Fibroblast of mammary gland (primary cell): ENCODE measurements at places on chromosomes 1 and 21.

GRCh38 chr1:245242989-245243388, 88.2 kb downstream of the KIF26B start:
- no peak for DNase-seq

DNA sequence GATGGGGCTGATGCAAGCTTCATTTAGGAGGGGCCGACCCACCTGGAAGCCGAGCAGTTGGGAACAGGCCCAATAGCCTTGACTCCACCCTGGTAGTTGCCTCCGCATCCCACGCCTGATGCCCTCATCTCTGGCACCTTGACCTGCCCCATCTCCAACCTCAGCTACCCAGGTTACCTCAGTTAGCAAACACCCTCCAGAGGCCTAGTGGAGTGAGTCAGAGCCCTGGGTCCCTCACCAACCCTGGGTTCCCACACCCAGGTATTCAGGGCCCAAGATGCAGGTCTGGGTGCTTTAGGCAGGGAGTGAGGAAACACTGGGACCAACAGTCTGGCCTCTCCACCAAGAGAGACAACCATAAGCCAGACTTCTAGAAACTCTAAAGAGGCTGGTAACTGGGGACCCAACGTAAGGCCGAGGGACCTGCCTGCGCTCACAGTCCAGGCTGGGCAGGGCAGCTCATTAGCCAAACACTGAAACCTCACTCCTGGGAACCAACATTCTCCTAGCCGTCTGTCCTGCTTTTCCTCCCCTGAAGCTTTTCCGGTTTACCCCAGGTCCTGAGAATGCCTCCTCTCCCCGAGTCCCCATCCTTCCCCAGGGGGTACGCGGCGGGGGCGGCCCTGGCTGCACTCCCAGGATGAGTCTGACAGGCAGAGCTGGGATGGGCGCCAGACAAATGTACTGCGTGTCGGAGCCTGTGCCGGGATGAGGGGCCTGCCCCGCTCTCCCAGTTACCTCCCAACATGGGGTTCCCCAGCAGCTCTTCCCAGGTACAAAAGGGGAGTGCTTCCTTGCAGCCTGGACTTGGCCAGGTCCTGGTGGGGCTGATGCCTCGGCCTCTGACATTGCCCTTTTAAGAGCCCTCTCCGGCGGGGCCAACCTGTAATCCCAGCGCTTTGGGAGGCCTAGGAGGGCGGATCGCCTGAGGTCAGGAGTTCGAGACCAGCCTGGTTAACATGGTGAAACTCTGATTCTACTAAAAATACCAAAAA, 8.9 kb upstream of the CELSR2 start:
- peak; percentile 83 for DNase-seq

- no peak for DNase-seq
Observed at GRCh38 chr1:905811-906599, 17.7 kb upstream of the SAMD11 start.

- no peak for DNase-seq
Observed at GRCh38 chr1:162172311-162173102, 103.0 kb downstream of the NOS1AP start.

DNA sequence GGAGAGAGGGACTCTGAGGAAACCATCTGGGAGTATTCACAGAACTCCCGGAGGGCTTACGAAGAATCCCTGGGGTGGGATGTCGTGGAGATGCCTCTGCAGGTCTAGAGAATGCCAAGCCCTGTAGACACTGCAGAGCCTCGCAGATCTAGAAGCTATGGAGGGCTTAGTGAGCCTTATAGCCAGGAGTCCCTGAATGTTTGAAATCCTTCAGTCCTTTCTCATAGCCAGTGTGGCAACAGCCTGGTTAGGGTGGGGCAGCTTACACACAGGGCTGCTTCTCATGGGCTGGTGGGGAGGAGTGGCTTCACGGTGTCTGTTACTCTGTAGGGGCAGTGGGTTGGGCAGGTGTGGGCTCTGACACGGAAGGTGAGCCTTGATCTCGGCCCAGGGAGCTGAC, 44.2 kb upstream of the KDM4A start:
- no peak for DNase-seq

DNA sequence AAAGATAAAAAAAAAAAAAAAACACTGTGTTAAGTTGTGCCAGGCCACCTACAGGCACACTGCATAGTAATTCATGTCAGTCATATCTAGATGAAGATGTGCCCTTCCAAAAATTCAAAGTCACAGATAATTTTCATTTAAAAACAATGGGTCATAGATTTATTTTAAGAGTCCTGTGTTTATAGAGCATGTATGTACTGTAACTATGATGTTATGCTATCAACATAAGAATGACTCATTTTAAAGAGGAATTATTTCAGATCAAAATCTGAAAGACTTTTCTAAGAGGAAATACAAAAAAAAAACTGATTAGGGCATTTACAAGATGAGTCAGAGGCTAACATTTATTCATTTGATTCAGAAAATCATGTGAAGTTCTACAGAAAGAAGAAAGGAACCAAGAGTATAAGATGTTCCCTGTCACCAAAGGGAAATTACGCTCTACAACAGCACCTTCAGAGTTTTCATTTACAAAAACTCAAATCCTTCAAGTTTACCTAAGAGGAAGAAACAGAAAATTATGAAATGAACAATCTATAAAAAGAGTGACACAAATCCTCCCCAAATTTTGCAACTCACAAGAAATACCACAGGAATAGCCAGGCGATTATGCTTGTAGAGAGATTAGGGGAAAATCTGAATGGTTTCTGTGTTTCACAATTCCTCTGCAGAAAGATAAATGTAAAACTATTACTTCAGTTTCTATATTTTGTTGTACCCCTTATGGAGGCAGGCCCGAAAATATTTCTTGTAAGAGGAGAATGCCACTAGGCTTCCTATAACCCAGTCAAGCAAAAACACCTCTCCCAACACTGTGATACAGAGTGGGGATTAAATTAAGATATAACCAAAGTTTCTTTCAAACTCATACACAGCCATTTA, 13.8 kb downstream of the TP53BP2 start:
- peak; percentile 71 for DNase-seq

DNA sequence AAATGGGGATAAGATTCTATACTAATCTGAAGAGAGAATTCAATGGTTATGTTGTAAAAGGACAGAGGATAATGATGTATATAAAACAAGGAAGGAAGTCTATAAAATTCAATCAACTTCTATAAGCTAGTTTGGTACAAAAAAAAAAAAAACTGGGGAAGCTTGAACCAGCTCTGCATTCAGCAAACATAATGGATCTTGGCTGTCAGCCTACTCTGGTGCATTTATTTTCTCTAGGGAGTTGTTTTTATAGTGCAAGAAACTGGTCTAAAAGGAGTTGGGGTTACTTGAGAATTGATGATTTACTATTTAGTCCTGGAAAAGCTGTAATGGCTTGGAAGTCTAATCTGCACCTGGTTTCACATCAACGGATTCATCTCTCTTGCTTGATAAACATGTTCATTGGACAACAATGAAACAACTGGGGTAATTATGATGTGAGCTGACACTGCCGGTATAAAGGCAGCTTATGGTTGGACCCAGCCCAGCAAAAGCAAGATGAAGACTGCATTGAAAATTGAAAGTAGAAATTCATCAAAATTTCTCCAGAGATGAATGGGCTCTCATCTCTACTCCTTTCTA, 199.4 kb upstream of the NRIP1 start:
- DNase-seq = no peak

DNA sequence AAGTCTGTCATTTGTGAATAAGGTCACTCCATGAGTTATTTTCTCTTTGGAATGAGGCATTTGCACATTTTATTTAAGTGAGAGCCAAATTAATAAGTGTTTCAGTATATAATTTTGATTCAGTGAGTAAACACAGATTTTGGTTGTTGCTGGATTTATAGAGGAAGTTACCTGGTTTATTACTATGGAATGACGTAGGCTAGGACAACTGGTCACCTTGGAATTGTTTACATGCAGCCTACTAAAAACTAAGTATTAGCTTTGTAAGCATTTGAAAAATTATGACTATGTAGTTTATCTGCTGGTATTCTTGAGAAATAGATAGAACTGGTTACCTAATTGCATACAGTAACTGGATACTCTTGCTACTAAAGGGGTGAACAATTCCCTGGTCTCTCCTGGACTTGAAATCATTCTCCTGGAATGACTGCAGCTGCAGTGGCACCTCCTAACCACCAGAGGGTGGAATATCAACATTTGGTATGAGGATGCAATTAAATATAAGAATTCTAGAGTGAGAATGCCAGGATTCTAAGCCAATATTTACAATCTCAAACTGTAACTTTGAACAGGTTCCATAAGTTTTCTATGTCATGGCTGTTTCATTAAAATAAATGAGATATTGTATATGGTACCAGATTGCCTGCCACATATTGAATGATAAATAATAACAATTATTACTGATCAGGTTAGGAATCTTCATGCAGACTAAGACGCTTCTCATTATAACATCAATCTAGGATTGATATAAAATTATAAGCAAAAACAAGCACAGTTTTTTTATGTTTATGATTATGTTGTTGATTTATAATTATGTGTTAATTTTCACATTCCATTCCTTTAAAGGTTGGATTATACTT, 3.5 kb upstream of the KRTAP27-1 start:
- peak; percentile 47 for DNase-seq

GRCh38 chr1:226064816-226065248, 2.3 kb downstream of the H3-3A start:
- DNase-seq = peak; percentile 76

- no peak for DNase-seq
Observed at GRCh38 chr1:22112554-22112953, 30.3 kb downstream of the WNT4 start.

GRCh38 chr1:58477390-58477789, 69.1 kb downstream of the OMA1 start:
- no peak for DNase-seq

GRCh38 chr1:155977690-155978324, 540 bp downstream of the ARHGEF2 start:
- DNase-seq = no peak

DNA sequence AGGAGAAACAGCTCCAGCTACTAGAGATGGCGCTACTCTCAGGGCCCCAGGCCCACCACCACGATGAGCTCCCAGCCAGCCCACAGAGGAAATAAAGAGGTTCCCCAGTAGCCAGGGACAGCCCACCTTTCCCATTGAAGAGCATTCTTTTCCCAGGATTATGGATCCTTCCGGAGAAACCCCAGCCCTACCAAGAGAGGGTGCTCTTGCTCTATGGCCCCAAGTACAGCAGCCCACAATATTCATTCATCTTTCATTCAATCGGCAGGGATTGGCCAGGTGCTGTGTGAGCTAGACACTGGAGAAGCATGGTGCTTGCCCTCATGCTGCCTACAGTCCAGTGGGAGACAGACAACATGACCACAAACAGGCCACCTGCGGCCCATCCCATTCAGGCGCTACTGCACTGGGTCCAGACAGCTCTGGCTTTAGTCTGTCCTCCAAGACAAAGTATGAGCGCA, 29.9 kb downstream of the PMVK start:
- peak; percentile 26 for DNase-seq

GRCh38 chr1:243595527-243596210, 254.4 kb downstream of the AKT3 start:
- peak; percentile 89 for DNase-seq

DNA sequence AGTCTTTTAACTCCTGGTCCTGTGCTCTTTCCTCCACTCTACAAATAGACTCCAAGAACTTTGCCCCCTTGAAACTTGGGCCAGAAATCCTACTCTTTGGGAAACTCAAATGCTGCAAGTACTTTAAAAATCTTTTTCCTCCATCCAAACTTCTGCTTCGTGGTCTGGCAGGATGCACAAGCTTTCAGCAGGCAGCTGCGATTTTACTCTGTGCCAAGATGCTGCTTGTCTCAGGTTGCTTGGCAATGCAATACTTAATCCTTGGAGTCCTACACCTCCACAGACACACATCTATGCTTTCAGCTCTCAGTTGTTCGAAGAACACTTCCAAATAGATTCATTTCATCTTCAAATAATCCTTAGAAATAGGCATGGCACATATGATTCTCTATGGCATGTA, 435.3 kb upstream of the USP24 start:
- no peak for DNase-seq

DNA sequence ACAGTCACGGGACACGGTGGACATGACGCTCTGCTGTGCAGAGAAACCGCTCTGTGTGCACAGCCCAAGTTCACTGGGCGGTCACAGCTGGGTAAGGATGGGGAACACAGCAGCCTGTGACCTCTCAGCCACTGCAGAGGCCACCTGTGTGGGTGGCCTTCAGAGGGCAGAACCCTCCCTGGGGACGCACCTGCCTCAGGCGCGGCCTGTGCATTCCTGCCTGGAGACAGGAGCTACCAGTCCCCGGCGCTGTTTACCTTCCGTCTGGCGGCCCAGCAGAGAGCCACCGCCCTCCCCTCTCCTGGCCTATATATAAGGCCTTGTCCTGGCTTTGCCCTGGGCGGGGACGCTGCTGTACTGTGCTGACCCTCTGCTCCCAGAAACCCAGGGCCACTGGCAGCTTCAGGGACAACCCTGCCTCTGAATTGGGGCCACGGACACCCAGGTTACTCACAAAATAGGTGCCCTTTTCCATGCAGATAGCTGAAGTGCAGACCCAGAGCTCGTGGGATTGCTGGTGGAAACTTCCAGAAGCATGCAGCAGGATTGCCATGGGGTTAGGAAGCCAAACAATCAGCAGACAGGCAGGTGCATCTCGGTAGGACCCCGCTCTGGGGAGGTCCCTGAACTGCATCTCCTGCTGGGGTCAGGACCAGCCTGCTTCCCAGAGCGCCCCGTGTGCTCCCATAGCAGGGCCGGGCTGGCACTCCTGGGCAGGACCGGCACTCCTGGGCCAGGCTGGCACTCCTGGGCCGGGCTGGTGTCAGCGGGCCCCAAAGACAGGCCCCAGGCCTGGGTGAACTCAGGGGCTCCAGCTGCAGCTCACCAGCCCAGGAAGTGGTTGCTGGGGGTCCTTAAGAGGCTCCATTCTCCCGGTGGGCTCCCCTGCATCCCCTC, 83.6 kb downstream of the SIK1 start:
- DNase-seq = no peak

- DNase-seq = no peak
Observed at GRCh38 chr1:31072304-31072746, 6.8 kb upstream of the PUM1 start.

GRCh38 chr1:119139403-119139802, 1.1 kb downstream of the WARS2 start:
- DNase-seq = no peak

DNA sequence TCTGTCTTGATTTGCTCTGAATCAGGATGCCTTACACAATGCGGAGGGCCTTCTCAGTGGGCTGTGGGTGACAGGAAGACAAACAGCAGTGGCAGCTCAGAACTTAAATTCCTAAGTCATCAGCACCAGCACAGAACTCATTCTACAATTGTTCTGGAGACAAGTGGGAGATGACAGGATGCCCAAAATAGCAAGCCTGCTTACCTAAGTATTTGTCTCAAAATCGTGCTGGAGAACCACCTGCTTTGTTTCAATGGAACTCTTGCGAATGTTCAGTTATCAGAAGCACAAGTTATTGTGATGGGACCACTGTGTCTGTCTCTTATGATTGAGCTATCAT, 76.1 kb downstream of the VCAM1 start:
- no peak for DNase-seq
